Nephron progenitor cell (in vitro differentiated cells): ENCODE measurements at places on chromosomes 13 and 19.

DNA sequence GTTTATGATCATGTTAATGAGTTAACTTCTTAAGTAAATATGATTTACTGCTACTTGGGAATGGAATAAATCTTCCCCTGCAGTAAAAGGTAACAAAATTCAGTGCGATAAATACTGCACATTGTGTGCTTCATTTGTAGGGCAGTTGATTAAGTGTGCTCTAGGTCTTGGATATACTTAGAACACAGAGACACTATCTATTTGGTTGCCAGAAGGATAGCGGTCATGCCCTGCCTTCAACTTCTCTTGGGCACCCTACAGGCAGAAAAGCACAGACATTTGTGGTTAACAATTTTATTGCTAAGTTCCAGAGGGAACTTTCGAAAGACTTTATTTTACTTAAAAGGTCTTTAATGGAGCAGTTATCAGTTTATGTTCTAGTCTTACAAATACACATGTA, 605.8 kb downstream of the PCDH9 start:
- DNase-seq: no peak

DNA sequence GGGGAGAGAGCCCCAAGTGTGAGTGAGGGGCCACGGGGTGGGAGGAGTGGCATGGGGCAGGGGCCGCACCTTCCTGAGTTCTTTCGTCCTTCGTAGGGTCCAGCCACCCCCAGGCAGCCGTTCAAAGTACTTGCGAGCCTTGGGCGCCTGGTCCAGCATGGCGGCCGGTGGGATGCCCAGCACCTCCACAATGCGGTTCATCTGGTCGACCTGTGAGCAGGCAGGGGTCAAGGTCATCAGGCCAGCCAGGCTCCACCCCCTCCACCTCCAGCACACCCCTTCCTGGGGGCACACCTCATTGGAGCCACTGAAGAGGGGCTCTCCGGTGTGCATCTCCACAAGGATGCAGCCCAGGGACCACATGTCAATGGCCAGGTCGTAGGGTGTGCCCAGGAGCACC, 6.7 kb downstream of the DYRK1B start:
- DNase-seq: no peak

DNA sequence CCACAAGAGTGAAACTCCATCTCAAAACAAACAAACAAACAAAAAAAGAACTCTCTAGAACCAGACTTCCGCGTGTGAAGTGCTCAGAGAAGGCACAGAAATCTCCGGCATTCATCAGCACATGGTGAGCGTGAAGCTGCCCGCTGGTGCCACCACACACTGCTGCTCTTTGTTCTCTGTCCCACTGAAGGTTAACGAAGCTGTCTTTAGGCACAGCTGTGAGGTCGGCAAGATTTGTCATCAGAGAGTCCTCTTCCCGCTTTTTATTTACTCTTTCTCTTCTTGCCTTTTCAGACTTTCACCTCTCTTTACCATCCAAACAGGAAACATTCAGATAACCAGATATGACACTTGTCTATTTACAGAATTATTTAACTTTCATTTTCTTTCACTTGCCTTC, 115.2 kb upstream of the ARGLU1 start:
- DNase-seq: no peak

- DNase-seq: no peak
Observed at GRCh38 chr13:90793261-90793820, 554.1 kb upstream of the MIR17HG start.

DNA sequence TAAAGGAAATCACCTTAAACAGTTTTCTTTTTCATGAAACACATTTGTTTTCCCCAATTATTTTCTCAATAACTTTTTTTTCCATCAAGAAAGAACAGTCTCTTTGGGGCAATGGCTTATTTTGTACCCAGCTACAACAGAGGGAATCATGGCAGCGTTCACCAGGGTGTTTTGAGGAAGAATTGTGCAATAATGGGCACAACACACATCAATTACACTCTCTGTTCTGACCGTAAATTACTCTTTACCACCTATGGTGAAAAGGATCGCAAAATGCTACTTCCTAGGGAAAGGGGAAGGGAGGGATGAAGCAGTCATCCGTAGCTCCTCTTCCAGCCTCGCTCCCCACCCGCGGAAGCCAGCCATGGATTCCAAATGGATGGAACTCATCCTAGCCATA, 38.6 kb downstream of the TMTC4 start:
- DNase-seq: no peak

GRCh38 chr13:97512732-97513131, 78.8 kb downstream of the RAP2A start:
- DNase-seq: no peak

GRCh38 chr13:107322228-107322627, 754.3 kb upstream of the ARGLU1 start:
- no peak for DNase-seq

DNA sequence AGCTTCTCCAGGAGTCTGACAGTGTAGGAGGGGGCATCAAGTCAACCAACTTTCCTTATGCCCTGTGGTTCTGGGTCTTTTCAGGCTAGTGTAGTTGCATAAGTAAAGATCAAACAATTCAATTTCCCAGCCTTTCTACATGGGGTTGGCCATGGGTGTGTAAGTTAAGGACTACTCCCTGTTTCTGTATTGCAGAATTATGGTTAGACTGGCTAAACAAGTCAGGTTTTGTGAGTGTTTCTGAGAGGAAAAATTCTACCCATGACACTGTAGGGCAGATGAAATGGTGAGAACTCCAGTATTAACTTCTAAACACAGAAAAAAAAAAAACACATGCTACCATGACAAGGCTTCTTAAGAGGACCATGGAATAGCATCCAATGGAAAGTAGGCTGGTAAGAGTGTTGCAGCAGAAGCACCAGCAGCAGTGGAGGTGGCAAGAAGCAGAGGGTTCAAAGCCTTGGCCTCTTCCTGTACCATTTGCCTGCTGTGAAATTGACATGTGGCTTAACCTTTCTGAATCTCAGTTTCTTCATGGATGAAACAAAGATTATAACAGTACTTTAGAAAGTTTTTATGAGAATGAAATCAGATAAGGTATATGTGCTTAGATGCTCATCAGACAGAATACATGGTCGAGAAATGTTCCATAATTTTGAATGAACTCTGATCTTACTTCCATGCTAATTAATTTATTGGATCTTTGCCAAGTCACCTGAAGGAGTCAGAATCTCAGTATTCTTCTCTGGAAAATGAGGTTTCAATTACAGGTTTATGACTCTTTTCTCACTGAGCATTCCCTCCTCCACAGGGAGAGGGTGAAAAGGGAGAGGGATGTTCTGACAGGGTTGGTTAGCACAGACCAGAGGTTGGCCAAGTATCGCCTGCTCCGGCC, 11.4 kb upstream of the SCEL start:
- DNase-seq: no peak

DNA sequence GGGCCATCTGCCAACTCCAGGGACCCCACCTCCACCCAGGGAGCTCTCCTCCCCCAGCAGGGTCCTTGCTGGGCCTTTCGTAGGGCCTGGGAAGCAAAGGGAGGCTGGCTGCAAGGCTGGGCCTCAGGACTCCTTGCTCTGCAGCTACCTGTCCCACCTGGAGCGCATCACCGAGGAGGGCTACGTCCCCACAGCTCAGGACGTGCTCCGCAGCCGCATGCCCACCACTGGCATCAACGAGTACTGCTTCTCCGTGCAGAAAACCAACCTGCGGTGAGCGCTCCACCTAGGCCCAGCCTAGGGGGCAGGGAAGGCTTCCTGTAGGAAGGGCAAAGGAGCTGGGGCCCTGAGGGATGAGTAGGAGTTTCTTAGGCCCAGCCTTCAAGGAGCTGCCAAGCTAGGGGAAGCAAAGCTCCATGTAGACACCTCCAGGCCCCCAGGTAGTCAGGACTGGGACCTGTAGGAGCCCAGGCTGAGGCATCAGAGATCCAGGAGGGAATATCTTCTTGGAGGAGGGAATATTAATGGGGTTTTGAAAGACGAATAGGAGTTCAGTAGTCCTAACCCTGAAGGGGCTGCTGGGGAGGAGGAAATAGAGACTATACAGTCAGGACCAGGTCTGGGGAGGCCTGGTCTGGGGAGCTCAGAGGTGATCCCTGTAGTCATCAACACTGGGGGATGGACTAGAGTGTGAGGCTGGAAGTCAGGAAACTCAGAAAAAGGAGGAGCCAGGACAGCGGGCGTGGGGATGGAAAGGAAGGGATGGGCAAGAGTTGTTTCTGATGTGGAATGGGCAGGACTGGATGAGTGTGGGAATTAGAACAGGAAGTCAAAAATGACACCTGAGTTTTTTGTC, 16.0 kb downstream of the GNA15 start:
- no peak for DNase-seq

DNA sequence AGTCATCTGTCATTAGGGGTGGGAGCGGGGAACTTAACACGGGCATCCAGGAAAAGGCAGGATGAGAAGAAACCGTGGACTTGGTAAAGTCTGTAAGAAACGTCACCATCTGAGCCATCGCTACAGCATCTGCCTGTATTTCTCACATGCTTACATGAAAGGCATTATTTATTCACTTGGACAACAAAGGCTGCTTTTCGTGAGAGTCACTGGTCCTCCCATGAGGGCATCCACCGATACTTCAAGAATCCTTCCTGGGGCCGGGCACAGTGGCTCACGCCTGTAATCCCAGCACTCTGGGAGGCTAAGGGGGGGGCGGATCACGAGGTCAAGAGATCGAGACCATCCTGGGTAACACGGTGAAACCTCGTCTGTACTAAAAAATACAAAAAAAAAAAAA, 16.1 kb downstream of the ZNF446 start:
- DNase-seq: no peak

DNA sequence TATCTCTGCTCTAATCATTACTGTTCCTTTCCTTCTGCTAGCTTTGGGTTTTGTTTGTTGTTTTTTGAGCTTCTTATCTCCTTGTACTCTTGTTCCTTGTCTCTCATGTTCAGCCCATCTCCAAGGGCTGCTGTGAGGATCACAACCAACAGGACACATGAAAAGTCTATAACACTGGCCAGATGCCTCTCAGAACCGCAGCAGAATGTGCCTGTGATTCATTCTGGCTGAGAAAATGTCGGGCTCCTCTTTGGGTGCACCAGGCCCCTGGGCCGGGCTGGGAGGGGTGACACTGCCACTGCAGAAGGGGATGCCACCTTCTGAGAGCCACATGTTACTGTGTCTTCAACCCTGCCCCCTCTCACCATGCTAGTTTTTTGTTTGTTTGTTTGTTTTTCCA, 48.0 kb downstream of the GGACT start:
- DNase-seq: no peak

DNA sequence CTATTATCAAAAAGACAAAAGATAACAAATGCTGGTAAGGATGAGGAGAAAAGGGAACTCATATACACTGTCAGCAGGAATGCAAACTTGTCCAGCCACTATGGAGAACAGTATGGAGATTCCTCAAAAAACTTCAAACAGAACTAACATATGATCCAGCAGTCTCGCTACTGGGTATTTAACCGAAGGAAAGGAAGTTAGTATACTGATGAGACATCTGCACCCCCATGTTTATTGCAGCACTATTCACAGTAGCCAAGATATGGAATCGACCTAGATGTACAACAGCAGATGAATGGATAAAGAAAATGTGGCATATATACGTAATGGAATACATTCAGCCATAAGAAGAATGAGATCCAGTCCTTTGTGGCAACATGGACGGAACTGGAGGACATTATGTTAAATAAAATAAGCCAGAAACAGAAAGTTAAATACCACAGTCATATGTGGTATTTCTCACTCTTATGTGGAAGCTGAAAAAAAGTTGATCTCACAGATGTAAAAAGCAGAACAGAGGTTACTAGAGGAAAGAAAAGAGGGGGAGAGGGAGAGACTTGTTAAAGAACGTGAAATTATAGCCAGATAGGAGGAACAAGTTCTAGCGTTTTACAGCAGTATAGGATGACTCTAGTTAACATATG, 83.2 kb downstream of the RUBCNL start:
- no peak for DNase-seq

- no peak for DNase-seq
Observed at GRCh38 chr19:2015608-2015950, at the start of gene BTBD2. BTBD2 (minus strand) TSS chr19:2015714; CDS start chr19:2015703, 11 bp downstream.

GRCh38 chr19:45607071-45608029, 5.3 kb upstream of the GPR4 start:
- DNase-seq: peak; percentile 89

GRCh38 chr19:535017-535835, 3.7 kb downstream of the CDC34 start:
- no peak for DNase-seq

DNA sequence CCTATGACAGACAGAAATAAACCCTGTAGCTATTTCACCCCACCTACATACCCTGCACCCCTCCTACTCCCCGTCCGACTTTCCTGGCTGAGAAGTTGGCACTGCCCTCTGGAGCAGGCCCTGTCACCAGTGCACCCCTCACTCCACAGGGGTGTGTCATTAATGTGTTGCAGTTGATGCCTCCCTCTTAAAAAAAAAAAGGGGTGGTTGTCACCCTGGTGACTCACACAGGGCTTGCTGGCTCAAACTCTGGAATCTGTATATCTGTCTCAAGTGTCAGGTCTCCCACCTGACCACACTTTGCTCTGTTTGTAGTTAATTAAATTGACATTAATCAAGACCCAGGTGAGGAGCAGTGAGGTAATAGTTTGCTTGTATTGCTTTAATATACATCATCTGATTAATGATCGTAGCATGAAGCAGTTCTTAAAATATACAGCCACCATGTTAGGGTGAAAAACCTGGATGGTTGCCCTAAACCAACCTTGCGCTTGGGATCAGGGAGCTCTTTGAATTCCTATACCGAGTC, 2.0 kb upstream of the GATAD2A start:
- DNase-seq: no peak

DNA sequence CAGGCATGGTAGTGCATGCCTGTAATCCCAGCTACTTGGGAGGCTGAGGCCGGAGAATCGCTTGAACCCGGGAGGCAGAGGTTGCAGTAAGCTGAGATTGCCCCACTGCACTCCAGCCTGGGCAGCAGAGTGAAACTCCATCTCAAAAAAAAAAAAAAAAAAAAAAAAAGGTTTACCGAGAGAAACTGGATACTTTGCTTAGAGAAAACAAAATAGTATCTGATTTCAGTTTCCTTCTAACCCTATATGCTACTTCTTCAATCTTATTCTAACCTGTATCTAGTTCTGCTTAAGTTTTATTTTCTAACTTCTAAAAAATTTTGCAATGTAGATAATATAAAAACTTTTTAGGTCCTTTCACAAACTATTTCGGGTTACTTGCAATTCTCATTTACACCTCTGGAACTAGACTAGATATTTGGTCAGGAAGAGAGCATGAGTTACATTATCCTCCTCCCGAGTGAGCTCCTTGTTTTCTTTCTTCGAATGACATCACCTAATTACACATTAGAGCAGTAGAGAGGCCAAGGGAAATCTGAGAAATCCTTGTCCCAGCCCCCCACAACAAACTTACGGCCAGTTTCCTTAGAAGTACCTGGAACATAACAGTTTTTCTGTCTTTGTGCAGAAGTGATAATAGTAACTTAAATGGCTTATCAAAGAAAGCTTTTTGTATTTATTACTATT, 128.9 kb downstream of the B3GLCT start:
- DNase-seq: no peak

DNA sequence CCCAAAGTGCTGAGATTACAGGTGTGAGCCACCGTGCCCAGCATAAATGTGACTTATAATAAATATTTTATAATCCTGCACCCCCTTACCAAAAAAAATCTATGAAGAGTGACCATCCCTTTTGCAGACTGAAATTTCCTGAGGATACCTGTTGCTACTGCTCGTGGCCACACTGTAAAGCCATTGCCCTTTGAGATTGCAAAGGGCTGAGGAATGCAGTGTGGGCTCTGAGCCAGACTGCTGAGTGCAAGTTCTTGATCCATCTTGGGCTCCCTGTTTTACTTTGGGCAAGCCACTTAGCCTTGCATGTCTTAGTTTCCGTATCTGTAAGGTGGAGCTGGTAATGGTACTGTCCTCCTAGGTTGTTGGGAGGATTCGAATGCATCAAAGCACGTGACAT, 23.4 kb downstream of the SIPA1L3 start:
- DNase-seq: no peak
